Left colon (tissue), 2 donors: ENCODE measurements at places on chromosomes 4 and X. TPM values are rescaled to one million over a fixed set of nuclear protein-coding genes. Genes with fewer than 3 reads are reported as not detected.

GCNA gene
- total RNA-seq, result 1.2 TPM

DNA sequence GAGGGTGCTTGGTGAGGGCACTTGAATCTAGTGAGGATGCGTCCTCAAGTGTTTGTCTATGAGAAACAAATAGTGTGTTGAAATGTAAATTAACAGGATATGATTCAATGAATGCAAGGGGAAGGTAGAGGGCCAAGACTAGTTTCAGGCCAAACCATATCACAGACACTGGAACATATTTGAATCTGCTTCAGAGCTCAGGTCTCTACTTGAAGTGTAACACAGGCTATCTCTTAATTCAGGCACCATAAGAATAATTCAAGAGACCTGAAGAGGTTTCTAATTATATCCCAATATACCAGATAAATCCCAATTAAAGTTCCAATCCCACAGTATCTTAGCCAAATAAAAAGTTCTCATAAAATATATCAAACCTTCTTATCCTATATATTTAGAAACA is 146.5 kb upstream of the INTU start:
- no peak for DNase-seq

SHROOM2 gene
- 10.1 TPM for total RNA-seq

GRCh38 chrX:31420711-31421151 is 348.9 kb upstream of the FTHL17 start:
- DNase-seq, result no peak

DNA sequence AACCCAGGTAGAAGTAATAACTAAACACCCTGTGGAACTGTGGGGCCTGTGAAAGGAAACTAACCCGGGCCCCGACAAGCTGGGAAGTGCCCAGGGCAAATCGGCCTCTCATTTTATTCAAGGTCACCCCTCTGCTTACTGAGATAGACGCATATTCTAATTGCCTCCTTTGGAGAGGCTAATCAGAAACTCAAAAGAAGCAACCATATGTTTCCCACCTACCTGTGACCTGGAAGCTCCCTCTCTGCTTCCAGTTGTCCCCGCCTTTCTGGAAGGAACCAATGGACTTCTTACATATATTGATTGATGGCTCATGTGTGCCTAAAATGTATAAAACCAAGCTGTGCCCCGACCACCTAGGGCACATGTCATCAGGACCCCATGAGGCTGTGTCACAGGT is 23.1 kb upstream of the DHRSX start:
- no peak for DNase-seq

- no peak for DNase-seq
Measured at GRCh38 chr4:92651536-92651935, 347.8 kb downstream of the GRID2 start.

- DNase-seq, result no peak
Measured at GRCh38 chr4:77797239-77797638, 21.9 kb downstream of the CNOT6L start.

DNA sequence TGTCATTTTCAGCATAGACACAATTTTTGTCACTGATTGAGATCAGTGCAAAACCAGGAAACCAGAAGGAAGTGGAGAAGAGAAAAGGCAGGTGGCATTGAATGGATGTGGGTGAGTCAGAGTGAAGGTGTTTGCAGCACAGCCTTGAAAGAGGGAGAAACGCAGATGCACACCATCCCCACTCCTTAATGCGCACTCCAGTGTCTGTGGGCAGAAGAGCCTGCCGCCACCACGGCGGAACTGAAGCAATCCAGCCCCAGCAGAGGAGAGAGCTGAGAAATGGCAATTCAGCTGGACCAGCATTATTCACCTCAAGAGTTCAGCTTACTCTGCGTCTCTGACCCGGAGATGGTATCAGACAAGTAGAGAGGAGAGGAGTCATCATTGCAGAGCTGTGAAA is 393.1 kb upstream of the FRG1 start:
- no peak for DNase-seq

DNA sequence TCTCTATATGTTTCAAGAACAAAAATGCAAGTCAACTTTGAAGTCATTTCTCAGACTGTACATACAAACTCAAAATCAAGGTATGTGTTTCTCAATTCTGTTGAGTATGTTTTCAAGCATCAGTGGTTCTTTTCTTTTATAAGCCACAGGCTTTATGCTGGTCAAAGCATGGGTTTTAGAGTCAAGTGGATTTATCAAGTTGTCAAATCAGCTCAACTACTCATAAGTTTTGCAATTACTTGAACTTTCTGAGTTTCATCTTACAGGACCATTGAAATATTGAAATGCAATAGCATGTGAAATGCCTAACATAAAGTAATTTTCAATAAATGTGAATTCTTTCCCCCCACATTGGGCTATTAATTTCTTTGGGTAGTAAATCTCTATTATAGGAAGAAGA is 239.9 kb upstream of the DKK2 start:
- DNase-seq, result no peak

- no peak for DNase-seq
Measured at GRCh38 chrX:2577844-2578466, 77.2 kb upstream of the DHRSX start.

DNA sequence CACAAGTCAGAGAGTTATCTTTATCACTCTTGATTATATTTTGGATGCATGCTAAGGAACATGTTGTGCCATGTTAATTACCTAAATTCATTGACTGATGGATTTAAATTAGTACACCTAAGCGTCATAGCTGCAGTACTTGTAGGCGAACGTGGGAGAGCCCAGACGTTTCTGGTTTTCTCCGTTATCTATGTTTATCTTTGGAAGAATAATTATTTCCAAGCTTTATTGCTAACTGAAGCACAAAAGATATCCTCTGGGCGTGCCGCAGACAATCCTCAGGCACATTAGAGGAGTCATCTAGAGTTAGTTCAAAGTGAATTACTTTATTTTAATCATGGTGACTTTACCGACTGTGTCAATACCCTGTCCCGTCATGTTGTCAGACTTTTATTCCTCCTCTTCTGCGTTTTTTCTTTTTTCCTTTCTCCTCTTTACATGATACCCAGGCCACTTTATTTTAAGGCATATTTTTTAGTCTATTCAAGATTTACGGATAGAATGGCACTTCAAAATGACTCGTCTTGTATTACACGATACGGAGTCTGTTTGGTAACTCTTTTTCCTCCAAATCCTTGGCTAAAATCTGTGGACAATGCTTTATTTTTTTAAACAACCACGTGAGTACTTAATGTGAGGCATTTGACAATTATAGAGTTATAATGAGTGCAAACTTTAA is 632.0 kb upstream of the TENM3 start:
- DNase-seq, result no peak

GRCh38 chr4:138241281-138242075 is 671 bp downstream of the SLC7A11 start:
- DNase-seq, result peak; percentile 29

- DNase-seq, result no peak
Measured at GRCh38 chr4:16289897-16290554, 63.8 kb upstream of the TAPT1 start.

RENBP gene
- 3.8 TPM for total RNA-seq

CTAG1B gene
- total RNA-seq, result not detected

- no peak for DNase-seq
Measured at GRCh38 chr4:182886205-182886604, 31.0 kb downstream of the DCTD start.

GRCh38 chrX:116806288-116806802 is 343.6 kb upstream of the CT83 start:
- no peak for DNase-seq

- DNase-seq, result peak; percentile 47
Measured at GRCh38 chr4:153465615-153466080, 512 bp upstream of the TMEM131L start.

DNA sequence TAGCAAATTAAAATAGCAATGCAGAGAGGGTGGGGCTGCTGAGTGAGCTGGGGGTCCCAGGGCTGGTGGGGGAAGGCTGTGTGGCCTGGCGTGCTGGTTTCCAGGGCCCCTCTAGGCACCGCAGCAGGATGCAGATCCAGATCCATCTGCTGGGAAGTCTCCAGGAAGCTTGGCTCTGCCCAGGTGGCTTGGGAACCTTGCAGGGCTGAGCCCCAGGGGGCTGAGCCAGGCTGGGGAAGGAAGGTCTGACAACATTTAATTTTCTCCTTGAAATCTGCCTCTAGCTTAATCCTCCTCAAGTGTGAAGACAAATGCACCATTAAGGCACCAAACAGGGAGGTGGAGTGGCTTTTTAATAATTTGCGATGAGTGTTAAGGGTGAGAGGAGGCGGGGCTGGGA is 31.7 kb downstream of the SORCS2 start:
- DNase-seq, result no peak

TXK gene
- 0.55 TPM for total RNA-seq

- DNase-seq, result no peak
Measured at GRCh38 chr4:173528378-173529321, 1.4 kb downstream of the HAND2 start.

DNA sequence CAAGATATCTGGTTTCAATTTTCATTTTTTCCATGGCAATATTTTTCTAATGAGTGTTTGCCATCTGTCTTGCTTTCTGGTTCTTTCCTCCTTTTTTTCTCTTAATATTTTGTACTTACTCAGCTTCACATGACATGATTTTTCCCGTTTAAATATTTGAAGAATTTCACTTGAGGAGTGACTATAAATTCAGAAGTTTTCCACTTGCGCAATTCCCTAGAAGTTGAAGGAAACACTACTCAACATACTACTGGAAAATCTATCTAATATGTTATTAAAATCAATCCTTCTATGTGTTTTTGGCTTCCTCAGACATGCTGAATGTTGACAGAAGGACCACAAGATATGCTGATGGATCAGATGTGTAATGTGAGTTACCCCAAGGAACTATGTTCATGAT is 36.8 kb upstream of the BANK1 start:
- DNase-seq, result no peak

DNA sequence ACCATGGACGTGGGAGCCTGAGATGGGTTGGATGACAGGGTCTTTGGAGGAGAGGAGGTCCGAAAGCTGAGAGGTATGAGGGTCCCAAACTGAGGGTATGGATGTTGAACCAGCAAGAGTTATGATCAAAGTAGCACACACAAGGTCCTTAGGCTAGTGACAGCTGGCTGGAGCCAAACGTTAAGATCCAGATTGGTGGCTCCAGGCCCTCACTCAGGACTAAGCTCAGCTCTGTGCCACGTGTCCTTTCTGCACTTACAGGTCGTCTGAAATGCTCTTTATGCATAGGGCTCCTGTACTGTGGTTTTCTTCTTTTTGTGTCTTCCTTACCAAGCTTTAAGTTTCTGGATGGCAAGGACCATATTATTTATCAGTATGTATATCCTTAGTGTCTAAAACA is 35.4 kb downstream of the ADD1 start:
- DNase-seq, result no peak

MED12 gene
- total RNA-seq, result 37.9 TPM

DNA sequence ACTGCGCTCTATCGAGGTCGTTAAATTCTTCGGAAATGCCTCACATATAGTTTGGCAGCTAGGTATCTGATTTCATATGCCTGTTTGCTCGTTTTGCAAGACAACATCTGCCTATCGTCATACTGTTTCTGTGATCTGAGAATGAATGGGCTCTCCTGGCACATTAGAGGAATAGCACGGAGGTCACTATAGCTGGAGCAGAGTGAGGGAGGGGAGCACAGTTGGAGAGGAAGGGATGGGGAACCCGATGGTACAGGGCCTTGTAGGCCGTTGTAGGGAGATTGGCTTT is 552 bp downstream of the IKBKG start:
- no peak for DNase-seq

- DNase-seq, result no peak
Measured at GRCh38 chrX:112197840-112198239, 115.3 kb upstream of the TRPC5 start.

TRO gene
- total RNA-seq, result 1.5 TPM

DNA sequence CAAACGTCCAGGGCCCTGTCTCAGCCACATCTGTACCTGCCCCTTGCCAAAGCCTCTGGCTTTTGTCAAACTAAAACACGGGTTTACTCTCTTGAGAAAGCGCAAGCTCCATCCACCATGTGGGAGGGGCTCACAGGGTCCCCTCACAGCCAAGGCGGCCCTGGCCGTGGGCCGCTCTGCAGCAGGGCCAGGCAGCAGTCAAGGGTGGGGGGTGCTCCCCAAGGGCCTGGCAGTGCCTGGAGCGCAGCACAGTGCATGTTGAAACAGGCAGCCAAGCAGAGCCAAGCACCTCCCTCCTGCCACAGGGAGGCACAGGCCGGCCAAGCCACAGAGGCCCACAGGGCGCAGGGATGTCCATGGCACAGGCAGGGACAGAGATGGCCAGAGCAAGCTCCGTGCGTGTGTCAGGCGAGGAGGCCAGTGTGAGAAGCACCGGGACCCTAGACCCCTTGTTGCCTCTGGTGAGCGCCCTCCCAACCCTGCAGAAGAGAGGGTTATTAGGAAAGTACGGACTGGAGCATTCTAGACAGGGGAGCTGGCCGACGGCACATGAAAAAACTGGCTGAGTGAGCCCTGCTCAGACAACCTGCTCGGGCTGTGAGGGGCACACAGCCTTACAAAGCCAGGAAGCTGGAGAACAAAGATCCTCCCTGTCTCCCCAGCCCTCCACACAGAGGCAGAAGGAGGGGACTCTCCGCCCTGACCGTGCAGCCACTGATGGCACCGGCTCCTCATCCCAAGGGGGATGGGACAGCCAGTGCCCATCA is 39.0 kb downstream of the FAM53A start:
- peak; percentile 10 for DNase-seq

- DNase-seq, result no peak
Measured at GRCh38 chrX:153060095-153060445, 3.8 kb downstream of the PNMA3 start.

DNA sequence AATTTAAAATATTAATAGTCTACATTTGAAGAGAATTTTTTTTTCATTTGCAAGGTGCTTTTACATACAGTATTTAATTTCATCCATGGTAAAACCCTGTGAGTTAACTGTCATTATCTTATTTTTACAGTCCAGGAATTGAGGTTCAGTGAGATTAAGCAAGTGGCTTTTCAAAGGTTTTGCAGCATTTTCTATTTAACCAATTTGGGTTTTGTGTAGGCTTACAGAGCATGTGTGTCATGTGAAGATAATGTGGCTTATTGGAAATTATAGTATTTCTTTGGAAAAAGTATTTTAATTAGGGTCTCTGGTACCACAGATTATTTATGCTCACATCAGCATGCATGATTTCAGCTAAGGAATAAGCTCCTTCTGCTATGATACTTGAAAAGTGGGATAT is 4.5 kb downstream of the XK start:
- DNase-seq, result no peak

GPRASP2 gene
- 1.5 TPM for total RNA-seq

DNA sequence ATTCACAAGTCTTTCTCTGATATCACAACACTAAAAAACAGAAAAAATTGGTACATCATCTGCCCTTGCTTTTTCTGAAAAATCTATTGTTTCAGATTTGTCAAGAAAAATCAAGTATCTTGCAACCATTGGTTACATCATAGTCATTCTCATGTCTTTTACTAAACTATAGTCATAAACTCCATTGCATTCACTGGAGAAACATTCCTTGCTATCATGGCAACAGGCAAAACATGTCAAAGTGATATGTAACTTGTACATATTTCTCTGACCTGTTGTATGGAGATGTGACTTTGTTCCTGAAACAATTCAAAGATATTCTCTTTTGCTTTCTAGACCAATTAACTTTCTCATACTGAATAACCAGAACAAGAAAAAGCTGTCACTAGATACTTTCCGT is 121.9 kb upstream of the ANK2 start:
- DNase-seq, result no peak

GRCh38 chr4:74021601-74022000 is 16.9 kb downstream of the CXCL3 start:
- no peak for DNase-seq
